ENCODE measurements at places on chromosomes 12 and 14.

DNA sequence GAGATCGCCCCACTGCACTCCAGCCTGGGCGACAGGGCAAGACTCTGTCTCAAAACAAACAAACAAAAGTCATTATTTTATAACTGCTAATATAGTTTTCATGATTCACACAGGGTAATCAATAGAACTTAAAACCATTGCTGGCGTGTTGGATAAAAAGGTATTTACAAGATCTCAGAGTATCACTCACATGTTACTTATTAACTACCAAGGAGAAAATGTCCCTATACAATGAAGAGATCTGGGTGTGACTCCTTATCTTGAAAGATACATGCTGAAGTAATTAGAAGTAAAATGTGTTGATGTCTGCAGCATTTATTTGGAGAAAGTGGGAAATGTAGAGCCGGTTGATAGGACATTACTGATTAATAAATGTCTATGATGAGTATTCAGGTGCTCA lies 57.3 kb upstream of the PIK3C2G start:
- no peak for DNase-seq

DNA sequence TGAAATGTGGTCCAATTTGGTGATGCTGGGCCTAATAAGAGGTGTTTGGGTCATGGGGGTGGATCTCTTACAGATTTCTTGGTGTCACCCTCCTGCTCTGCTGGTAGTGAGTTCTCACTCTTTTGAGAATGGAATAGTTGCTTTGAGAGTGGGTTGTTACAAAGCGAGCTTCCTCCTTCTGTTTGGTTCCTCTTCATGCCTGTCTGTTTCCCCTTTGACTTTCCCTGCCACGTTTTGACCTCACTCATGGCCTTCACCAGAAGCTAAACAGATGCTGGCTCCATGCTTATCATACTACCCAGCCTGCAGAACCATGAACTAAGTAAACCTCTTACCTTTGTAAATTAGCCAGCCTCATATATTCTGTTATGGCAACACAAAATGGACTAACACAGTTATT lies 57.7 kb upstream of the LDHB start:
- no peak for DNase-seq

- no peak for DNase-seq
Observed at GRCh38 chr14:70882776-70883492, 24.3 kb upstream of the PCNX1 start.

- no peak for DNase-seq
Observed at GRCh38 chr12:57131896-57132744, 3.8 kb downstream of the LRP1 start.

GRCh38 chr12:121748571-121749265 lies 36.2 kb downstream of the TMEM120B start:
- no peak for DNase-seq

DNA sequence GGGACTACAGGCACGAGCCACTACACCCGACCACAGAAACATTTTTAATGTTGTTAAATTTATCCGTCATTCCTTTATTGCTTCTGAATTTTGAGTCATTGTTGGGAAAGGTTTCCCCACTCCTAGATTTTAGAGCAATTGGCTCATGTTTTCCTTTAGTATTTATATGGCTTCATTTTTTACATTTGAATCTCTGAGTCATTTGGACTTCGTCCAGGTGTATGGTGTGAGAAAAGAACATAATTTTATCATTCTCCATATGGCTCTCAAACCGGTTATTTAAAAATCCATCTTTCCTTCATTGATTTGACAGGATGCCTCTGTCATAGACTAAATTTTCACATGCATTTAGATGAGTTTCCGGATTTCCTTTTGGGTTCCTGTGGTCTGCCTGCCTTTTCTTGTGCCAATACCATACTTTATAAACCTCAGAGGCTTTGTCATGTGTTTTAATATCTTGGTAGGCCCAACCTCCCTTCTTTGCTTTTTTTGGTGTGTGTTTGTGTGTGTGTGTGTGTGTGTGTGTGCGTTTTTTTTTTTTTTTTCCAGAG lies 30.9 kb downstream of the LRTM2 start:
- DNase-seq = no peak

- no peak for DNase-seq
Observed at GRCh38 chr14:76779221-76780057, 18.2 kb downstream of the VASH1 start.

Data from stimulated activated CD4-positive, alpha-beta T cell treated with anti-CD3 and anti-CD28 coated beads, TNF-alpha, amount 100 ng/mL, for 1 hour (primary cell).